ENCODE measurements at places on chromosomes 3 and 15.

- no peak for DNase-seq
These were observed 17.4 kb upstream of the ANKRD34C start for GRCh38 chr15:79265167-79265566.

- no peak for DNase-seq
These were observed 19.5 kb downstream of the DUSP7 start for GRCh38 chr3:52036829-52037228.

GRCh38 chr3:128462931-128463330 lies 3.8 kb downstream of the DNAJB8 start:
- DNase-seq = no peak

- DNase-seq = no peak
These were observed 38.0 kb downstream of the TMEM41A start for GRCh38 chr3:185460719-185461350.

GRCh38 chr3:142858043-142858442 lies 30.8 kb downstream of the PCOLCE2 start:
- DNase-seq = no peak

DNA sequence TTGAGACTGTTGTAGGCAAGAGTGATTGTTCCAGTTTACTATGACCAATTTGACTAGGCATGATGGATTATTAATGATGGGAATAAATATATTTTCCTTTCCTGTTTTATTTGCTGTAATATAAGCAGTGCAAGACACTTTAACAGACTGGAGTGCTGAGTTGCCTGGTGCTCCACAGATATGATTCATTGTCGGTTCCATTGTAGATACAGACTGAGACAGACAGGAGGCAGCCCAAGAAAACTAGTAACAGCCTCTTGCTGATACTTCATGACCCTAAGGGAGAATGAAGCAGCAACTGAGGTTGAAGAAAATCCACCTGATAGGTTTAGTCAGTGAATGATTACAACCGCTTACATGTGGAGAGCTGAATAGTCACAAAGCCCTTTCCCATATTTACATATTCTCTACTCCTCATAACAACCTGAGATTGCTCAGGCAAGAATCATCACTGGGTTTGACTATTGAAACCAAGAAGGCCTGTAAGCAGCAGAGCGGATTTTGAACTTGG lies 235.1 kb upstream of the TPRG1 start:
- DNase-seq = no peak

DNA sequence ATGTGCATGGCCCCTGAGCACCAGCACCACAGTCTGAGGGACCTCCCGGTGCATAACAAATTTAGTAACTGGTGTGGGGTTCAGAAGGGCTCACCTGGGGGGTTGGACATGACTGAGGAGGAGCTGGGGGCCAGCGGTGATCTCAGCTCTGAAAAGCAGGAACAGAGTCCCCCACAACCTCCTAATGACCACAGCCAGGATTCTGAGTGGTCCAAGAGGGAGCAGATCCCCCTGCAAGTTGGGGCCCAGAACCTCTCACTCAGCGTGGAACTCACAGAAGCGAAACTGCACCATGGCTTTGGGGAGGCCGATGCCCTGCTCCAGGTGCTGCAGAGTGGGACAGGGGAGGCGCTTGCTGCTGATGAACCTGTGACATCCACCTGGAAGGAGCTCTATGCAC lies 43.0 kb downstream of the CDAN1 start:
- no peak for DNase-seq

DNA sequence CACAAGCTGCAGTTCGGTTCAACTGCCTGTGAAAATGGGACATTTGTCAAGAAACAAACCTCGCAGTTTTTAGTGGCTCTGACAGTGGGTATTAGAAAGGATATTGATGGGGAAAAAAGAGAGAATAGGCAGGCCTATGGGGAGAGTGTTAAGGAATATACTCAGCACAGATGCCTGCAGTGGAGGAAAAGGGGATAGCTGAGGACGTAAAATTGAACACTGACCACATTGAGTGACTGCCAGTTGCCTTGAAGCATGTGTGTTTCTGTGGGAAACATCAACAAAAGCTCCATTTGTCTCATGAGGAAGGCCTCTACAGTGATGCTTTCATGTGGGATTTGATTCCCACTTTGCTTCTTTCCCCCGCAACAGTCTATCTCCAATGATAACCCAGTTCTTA lies 1042.1 kb downstream of the TUSC7 start:
- no peak for DNase-seq

DNA sequence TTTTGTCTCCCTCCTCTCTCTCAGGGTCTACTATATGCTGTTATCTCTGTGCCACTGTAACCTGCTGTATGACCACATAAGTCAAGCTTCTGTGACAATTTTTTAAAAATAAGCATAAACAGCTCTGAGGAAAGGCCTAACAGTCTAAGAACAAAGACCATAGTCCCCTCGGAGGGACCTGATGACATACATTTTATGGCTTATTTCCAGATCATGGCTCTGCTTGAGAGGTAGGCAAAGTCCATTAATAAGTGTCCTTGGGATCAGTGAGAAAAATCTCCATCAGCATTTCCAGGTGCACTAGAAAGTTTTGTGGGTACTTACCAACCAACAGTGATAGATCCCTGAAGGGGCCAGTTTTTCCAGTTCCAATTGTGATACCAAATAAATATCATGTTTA lies 123.8 kb downstream of the TNIK start:
- DNase-seq = no peak

Measured in GM12892 (cell line).